ENCODE measurements at places on chromosomes 7 and 10. TPM values are rescaled to one million over a fixed set of nuclear protein-coding genes. Genes with fewer than 3 reads are reported as not detected.

FZD8 gene
- 1.7 TPM for total RNA-seq

EBLN1 gene
- total RNA-seq = 0.26 TPM

FAM20C gene
- total RNA-seq = not detected

UCN3 gene
- not detected for total RNA-seq

C7orf57 gene
- 0.79 TPM for total RNA-seq

XRCC2 gene
- total RNA-seq = 14.1 TPM

DNA sequence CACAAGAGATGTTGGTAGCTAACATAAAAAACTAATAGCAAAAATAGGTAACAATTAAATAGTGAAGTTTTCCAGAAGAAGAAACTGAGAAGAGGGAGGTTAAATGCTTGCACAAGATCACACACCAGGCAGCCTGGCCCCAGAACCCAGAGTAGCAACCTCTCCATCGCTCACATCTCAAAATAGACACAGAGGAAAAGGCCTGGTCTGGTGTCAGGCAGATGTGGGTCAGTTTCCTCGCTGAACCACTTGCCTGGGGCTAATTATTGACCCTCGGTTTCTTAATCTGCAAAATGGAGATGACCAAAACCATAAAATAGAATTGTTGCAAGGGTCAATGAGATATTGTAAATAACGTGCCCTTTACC is 44.5 kb upstream of the STK17A start:
- DNase-seq = no peak

DNA sequence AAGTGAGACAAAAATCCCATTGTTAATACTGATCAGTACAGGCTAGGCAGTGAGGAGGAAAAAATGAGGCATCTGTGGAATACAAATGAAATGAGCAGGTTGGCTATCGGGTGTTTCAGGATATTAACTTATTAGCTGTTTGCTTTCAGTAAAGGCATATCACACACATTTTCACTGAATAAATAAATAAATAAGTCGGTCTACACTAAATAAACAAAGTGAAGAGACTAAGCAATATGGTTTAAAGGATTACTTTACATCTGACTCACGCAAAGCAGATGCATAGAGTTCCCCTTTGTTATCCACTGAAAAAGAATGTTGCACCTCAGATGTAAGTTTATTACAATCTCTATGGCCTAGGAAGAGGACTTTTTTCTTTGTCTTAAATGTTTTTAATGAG is 6.3 kb upstream of the SEMA3A start:
- no peak for DNase-seq

DNA sequence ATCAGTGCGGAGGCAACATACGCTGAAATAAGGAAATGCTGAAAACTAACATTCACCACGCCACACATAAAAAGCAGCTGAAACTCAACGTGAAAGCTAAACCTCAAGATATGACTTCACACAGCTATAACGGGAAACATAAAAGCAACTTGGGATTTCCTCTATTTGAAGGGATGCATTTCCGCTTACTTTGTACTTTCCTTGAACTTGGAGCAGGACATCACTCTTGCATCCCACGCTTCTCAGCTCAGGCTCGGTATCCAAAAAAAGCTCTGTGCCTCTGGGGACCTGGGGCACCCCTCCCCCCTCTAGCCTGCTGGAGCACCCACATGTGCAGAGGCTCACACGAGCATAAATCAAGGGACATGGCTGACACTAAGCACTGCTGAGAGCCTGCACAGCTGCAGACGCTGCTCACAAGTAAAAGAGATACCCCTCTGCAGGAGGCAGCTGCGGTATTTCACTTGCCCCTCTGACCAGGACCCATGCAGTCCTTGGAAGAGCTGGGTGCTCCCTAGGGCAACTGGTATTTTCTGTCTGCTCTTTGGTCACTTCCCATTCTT is 34.2 kb downstream of the PARD3 start:
- DNase-seq = no peak

DNA sequence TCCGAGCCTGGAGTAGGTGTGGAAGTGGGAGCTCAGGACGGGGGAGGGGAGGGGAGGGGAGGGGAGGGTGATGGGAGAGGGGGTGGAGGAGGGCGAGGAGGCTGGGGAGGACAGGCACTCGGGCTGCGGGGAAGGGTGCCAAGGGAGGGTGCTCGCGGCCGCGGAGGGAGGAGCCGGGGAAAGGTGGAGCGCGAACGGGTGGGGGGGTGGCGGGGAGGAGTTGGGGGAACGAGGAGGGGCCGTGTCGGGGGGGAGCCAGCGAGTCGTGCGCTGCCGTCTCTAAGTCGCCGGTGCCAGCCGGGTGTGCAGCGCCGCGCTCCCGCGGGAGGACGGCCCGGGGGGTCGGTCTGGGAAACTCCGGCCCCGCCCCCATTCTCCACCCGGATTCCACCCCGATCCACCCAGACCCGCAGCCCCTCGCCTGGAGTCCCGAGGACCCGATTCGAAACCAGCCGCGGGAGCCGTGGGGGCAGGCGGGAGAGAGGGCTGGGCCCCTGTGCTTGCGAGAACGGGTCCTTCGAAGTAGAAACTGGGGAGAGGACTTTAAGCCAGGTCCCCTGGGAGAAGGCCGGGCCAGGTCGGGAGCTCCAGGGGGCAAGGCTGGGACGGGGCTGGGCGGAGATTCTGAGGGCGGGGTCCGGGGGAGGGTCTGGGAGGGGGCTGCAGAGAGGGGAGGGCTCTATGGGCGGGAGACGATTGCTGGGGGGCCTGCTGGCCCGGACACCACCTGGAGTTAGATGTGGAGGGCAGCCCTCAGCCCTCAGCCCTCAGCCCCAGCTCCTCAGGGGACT is at the start of gene ZNF467:
Gene ZNF467 (minus strand): TSS at position 143 of the 791 bp plus-strand sequence. CDS start 2,556 bp downstream, outside the sequence.
- DNase-seq = no peak

- no peak for DNase-seq
These were observed 445.2 kb upstream of the FZD8 start for GRCh38 chr10:36087006-36088005.

DNA sequence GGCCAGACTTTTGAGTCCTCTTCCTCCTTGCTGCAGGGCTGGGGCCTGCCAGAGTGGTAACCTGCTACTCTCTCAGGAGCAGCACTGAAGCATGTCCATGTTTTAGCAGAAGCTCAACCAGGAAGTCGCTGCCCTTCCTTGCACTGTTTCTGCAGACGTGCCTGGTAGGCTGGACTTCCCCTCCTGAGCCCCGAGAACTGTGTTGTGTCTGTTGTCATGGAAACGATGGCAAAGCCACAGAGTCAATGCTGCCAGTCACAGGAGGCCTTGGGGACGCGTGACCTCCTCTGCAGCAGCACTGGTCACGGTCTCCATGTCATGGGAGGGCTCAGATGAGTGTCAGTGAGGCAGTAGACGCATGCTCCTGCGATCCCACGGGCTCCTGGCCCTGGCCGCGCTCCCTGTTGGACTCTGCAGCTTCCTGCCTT is 145.5 kb downstream of the FANK1 start:
- peak; percentile 32 for DNase-seq

DNA sequence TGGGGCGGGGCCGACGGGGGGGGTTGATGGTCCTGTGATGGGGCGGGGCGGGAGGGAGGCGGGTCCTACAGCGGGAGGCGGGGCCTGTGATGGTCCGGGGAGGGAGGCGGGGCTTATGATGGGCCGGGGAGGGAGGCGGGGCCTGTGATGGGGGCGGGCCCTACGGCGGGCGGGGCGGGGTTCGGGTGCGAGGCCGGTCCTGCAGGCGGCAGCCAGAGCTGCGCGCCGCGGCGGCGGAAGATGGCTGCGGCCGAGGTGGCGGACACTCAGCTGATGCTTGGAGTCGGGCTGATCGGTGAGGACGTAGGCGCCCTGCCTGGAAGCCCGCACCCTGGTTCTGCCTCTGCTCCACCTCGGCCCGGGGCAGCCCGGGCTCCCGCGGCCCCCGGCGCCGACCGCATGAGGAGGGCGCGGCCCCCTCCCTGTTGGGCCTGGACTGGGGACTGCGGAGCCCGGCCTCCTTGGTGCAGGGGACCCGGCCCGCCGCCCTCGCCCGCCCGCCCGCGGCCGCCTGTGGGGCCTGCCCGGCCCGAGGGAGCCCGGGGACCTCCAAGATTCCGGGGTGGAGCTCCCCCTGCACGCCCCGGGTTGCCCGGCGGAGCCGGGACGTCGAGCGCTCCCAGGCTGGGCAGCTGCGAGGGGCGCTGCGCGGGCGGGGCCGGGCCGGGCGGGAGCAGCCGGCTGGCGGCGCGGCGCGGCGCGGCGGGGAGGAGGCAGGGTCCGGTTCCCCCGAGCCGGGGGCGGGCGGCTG is at the start of gene DENND10:
Gene DENND10 (plus strand): TSS at position 211 of the 751 bp plus-strand sequence. CDS start 30 bp downstream, at position 241.
- DNase-seq = peak; percentile 62

DNA sequence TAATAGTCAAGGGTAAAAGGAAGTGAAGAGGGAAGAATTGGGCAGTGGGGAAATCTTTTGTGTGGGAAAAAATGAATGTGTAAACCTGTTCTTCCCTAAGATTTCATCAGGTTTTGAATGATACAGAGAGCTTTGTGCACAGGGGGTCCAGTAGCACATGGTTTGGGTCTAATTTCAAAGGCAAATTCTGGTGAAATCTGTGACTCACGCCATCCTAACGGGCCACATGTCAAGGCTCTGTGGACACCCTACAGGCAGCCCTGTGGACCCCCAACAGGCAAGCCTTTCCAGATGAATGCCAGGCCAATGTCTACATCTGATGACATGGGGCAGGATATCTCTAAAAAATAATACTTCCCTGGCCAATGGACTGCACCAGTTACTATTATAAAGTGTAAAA is 309.8 kb downstream of the PARD3 start:
- peak; percentile 18 for DNase-seq

- no peak for DNase-seq
These were observed 28.1 kb upstream of the NAMPT start for GRCh38 chr7:106312906-106313305.

- peak; percentile 54 for DNase-seq
These were observed 17.7 kb downstream of the FRG2B start for GRCh38 chr10:133608855-133609254.

- no peak for DNase-seq
These were observed 1.2 kb upstream of the SDHAF3 start for GRCh38 chr7:97116308-97116707.

GRCh38 chr10:79340646-79341244 is 6.5 kb upstream of the PPIF start:
- DNase-seq = no peak

DNA sequence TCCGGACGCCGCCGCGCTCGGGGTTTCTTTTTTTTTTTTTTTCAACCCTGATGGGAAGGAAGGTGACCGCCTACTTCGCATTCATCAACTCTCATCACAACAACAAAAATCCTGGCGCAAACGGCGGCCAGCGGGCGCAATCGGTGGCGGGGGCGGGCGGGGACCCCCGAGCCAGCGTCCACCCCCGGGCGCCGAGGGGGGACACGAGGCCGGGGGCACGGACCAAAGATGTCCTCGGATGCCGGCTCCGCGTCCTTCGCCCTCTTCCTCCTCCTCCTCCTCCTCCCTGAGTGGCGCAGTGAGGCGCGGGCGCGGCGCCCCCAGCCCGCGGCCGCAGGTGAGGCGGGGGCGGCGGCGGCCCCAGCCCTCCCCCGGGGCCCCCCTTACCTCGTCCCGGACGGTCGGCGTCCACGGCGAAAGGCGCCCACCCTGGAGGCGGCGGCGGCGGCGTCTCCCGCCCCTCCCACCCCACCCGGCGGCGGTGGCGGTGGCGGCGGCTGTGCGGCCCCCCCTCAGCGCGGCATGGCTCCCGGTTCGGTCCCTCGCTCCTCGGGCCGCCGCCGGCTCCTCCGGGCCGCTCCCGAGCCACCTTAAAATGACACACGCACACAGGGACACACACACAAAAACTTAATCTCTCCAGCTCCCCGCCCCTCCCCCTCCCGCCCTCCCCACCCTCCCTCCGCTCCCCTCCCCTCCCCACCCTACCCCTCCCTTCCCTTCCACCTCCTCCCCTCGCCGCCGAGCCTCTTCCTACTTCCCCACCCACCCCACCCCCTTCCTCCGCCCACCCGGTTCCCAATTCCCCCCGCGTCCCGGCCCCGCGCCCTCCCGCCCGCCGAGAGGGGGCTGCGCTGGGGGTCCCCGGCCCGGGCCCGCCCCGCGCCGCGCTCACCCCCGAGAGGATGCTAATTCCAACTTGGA is at the start of gene CTBP2:
Gene CTBP2 (minus strand): TSS at position 632 of the 924 bp plus-strand sequence.
- peak; percentile 43 for DNase-seq

DNA sequence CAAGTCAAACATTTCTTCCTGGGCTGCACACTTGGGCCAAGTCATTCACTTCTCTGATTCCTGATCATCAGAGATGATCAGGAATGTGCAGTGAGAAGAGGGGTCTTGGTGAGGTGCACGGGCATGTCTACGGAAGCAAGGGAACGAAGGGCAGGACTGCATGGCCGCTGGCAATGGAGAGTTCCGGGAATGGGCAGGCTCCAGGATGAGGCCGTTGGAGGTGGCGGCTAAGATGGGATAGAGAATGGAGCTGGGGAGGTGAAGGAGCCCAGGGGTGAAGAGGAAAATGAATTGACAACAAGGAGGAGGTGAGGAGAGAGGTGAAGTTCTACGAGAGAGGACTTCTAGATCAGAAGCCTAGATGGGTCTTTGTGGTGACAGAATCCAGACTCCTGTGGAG is 260.0 kb downstream of the GRID1 start:
- DNase-seq = no peak

GRCh38 chr10:61029411-61029810 is 85.4 kb upstream of the RHOBTB1 start:
- no peak for DNase-seq

DNA sequence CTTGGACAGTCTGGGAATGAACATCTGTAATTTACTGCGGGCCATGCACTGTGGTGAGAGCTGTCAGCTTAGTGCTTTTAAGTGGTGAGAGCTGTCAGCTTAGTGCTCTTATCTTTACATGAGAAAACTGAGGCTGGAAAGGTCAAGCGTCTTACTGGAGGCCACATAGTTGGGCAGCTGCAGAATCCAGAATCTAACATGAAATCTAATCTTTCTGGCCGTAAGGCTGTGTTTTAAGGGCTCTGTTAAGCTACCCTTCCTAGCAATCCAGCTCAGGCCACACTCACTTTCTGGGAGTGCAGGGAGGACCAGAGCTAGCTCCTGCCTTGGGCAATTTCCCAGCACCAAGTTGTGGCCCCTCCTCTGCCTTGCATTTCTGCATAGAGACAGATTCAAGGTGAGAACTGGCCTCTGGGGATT is 70.2 kb downstream of the SORCS3 start:
- no peak for DNase-seq

DNA sequence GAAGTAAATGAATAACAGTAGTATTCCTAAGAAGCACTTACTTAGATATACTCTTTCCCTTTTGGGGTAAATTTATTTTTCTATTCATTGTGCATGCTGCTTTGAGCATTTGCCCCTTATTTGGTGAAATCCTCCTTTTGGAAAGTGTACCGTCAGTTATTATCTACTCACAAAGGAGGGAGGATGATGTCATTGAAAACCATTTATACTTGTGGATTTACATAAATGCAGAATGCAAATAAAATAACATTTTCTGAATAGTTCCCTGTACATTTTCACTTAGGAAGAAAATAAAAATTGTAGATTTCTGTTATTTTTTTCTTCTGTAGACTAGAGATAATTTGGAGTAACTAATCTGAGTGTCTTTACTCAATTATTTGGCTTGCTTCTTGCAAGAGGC is 29.5 kb upstream of the SEM1 start:
- DNase-seq = no peak

DNA sequence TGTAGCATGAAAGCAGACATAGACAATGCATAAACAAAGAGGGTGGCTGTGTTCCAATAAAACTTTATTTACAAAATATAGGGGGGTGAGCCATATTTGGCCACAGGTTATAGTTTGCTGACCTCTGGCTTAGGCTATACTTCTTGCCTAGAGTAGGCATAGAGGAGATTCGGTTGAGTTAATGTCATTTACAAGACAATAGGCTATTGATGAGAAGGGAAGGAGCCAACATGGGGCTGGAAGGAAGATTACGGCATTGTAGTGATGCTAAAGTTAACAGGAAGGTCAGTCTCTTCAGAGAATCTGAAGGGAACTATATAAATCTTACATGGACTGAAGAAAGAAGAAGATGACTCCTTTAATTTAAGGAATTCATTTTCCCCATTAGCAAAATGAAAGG is 463.5 kb downstream of the HTR7 start:
- DNase-seq = no peak

All from SK-MEL-5 (cell line).